Sigmoid colon (tissue), 7 donors: ENCODE measurements at places on chromosomes 1 and 21. TPM values are rescaled to one million over a fixed set of nuclear protein-coding genes. Genes with fewer than 3 reads are reported as not detected.

DNA sequence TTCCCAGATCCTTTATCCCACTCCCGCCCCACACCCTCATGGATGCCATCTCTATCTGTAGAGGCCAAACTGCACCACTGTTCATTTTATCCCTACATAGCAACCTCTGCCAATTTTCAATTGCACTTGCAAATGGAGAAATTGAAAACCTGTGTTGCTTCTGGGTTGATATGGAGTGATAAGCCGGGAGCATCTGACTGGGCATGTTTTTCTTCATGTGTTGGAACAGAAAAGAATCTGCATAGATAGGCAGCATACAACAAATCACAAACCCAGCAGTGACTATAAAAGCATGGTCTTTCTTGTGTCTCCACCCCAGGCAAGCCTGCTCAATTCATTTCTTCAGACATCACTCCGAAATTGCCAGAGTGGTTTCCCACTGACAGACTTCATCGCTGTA is 608.8 kb upstream of the CAMK1G start:
- DNase-seq = no peak

DNA sequence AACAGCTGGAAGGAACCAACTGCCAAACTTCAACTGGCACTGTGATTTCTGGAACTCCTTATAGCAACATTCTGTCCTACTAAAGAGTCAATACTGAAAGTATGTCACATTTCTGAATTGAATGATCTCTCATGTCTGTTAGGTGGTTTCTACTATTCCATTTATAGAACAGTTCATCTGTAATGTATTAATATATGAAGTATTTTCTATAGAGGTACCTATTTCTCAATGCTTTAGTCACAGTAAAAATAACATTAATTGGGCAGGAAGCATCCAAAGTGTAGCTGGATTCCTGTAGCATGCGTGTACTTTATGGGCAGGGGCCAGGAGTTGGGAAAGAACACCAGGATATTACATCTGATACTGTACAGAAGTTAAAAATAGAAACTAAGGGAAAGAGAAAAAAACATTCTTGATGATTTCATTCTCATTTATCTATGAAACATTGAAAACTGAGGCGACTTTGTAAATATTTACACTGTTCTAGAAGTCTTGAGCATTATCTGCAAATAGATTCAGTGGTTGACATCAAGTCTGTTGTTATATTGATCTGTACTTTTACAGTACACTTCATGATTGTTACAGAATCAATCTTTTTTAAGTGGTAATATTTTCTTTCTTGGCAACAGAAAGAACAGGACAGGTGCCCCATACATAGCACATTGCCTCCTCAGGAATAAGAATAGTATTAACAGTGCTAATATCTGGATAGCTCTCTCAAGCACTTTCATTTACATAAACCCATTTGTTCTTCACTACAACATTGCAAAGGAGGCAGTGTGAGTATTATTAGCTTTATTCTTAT is 6.2 kb upstream of the ZNF281 start:
- DNase-seq = peak; percentile 91

- DNase-seq = no peak
Observed at GRCh38 chr1:109255097-109255651, 5.8 kb downstream of the CELSR2 start.

GRCh38 chr1:225341642-225342041 is 86.2 kb downstream of the LBR start:
- DNase-seq = no peak

DNA sequence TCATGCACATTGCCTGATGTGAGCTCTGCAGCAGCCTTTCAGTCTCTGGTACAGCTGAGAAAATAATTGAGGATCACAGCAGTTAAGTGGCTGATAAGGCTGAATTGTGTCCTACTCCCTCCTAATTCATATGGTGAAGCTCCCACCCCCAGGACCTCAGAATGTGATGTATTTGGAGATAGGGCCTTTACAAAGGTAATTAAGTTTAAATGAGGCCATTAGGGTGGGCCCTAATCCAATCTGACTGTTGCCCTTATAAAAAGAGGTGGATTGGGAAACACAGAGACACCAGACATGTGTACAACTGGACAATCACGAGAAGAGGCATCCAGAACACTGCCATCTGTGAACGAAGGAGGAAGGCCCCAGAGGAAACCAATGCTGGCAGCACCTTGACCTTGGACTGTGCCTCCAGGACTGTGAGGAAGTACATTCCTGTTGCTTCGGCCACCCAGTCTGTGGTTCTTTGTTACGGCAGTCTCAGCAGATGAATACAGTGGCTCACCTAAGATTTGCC is 148.1 kb downstream of the TRABD2B start:
- no peak for DNase-seq

- peak; percentile 84 for DNase-seq
Observed at GRCh38 chr1:157073944-157074685, 25.5 kb downstream of the ETV3L start.

DNA sequence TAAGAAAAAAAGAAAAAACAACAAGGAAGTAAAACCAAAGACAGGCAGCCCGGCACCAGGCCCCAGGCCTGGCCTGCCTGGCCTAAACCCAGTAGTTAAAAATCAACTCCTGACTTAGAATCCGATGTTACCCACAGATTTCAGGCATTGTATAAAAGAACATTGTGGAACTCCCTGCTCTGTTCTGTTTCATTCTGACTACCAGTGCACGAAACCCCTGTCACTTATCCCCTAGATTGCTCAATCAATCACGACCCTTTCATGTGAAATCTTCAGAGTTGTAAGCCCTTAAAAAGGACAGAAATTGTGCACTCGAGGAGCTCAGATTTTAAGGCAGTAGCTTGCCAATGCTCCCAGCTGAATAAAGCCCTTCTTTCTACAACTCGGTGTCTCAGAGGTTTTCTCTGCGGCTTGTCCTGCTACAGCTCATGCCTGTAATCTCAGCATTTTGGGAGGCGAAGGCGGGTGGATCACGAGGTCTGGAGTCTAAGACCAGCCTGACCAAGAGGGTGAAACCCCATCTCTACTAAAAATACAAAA is 15.6 kb upstream of the MYOCOS start:
- DNase-seq = no peak

- no peak for DNase-seq
Observed at GRCh38 chr1:206013026-206013795, 10.0 kb upstream of the RAB7B start.

DNA sequence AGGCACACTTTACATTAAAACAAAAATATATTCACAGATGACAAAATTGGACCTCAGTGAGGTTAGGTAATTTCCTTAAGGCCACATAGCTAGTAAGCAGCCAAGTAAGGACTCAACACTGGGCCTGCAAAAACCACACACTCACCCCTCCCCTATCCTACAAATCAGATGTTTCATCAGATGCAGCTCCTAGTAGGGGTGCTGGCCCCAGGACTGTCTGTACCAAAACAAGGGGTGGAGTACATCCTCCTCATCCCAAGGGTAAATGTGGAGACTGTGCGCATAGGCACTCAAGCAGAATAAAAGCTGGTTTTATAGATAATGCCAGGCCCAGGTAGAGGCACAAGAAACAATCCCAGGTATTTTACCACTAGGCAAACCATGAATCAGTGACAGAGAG is 25.7 kb downstream of the URB1 start:
- DNase-seq = no peak

DNA sequence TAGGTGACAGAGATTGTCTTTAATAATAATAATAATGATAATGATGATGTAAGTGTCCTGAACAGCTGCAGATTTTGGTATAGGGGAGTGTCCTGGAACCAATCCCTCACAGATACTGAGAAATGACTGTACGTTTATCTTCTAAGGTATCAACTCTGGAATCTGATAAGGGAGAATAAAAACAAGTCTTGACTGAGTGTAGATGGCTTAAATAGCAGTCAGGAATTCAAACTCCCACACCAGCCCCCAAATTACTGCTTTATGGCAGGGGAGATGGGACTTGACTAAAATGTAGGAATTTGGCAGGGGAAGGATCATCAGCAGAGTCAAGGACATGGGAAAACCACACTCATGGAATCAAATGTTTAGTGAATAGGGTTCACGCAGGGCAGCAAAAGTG is 6.1 kb upstream of the VHLL start:
- no peak for DNase-seq

DNA sequence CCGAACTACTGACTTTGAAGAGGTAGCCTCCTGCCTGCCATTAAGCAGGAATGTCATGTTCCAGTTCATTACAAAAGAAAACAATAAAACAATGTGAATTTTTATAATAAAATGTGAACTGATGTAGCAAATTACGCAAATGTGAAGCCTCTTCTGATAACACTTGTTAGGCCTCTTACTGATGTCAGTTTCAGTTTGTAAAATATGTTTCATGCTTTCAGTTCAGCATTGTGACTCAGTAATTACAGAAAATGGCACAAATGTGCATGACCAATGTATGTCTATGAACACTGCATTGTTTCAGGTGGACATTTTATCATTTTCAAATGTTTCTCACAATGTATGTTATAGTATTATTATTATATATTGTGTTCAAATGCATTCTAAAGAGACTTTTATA is 159.8 kb upstream of the SGIP1 start:
- no peak for DNase-seq

GRCh38 chr1:159223004-159223403 is 18.3 kb downstream of the ACKR1 start:
- no peak for DNase-seq

DNA sequence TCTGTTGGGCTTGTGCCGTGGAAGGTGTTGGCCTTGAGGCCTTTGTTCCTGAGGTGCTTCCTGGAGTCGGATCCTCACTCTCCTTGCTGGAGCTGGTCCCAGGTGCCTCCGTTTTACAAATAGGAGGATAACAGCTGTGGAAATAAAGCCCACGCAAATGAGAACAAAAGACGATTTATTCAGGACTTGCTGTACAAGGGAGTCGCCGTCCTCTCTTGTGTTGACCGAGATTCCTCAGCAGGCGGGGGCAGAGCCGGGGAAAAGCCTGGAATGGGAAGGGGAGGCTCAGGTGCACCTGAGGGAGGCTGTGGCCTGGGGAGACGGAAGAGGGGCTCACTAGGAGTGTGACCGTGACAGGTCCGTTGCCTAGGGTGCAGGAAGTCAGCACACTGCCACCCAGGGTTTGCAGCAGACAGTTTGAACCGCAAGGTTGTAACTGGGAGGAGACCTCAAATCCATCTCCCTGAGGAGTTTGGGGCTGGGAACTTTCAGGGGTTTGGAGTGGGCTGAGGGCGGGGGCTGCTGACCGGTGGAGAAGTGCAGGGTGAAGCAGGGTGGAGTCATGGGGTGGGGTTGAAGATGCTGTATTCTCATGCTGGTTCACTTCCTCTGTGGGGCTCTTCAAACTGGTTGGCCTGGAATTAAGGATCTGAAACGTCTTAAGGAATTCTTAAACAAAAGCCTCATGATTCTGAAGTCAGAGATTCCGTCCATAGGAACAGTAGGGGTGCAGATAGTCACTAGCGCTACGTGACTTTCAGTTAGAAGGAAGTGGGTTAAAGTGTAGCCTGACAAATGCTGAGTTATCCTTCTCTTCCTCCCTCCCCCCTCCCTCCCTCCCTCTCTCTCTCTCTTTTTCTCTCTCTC is 2.6 kb upstream of the CSTB start:
- no peak for DNase-seq

- DNase-seq = no peak
Observed at GRCh38 chr21:33259428-33259827, 6.7 kb upstream of the IL10RB start.

DNA sequence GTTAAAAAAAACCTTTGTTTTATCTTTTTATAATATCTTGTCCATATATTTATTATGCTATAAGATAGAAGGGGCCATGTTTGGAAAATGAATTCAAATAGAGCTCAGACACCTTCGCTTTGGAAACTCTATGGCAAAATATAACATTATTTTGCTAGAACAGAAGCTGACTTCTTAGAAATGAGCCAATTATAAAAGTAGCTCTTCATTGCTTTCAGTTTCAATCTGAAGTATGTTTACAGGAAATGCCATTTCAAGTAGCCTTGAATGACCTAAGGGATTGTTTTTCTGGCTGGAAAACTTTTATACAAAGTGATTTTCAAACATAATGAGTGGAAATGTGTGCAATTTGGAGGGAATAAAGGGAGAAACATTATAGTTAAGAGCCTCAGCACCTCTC is 37.8 kb upstream of the GBP5 start:
- no peak for DNase-seq

- no peak for DNase-seq
Observed at GRCh38 chr1:79638382-79638781, 631.9 kb upstream of the ADGRL4 start.

DNA sequence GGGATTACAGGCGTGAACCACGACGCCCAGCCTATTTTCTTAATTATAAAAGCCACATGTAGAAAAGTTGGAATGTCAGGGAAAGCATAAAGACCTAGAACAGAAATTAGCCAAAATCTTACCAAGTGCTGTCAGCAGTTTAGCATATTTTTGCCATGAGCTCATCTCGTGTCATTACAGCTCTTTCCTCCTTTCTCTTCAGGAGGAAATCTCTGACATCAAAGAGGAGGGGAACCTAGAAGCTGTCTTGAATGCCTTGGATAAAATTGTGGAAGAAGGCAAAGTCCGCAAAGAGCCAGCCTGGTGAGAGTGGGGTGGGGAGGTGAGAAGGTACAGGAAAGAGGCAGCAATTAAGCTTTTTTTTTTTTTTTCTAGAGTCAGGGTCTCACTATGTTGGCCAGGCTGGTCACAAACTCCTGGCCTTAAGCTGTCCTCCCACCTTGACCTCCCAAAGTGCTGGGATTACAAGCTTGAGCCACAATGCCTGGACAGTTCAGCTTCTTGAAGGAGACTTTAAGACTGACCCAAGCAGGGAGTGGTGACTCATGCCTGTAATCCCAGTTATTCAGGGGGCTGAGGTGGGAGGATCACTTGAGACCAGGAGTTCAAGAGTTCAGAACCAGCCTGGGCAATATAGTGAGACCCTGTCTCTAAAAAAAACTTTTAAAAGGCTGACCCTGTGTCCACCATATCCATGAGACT is 8.4 kb upstream of the BGLAP start:
- no peak for DNase-seq

- no peak for DNase-seq
Observed at GRCh38 chr1:11748294-11749202, 12.6 kb downstream of the AGTRAP start.

The SPRR2A gene
- total RNA-seq = not detected

The SMYD2 gene
- total RNA-seq = 13.2 TPM

The CRABP2 gene
- 7.8 TPM for total RNA-seq

The SERPINC1 gene
- not detected for total RNA-seq

The THEMIS2 gene
- 23.5 TPM for total RNA-seq

The CR1L gene
- total RNA-seq = not detected

The FAM3B gene
- total RNA-seq = not detected

The SPRR2G gene
- not detected for total RNA-seq

The IL12RB2 gene
- 1.5 TPM for total RNA-seq

The DISP3 gene
- 0.28 TPM for total RNA-seq
